Esophagus squamous epithelium (tissue), 5 donors: ENCODE measurements at places on chromosomes 1 and 21.

DNA sequence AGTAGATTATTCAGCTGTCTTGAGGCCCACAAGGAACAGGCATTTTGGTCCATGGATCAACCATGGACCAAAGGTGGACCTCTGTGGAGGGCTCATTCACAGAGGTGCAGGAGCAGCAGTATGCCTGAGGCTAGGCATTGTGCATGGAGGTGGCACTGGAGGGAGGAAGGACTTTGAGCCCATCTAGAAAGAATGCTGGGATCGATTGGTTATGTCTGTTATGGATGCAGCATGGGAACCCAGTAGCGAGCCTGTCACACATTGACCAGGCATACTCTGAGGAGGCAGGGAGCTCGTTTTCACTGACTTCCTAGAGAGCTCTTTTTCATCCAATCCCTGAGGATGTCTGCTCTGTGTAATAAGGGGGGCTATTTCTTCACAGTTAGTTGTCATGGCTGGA is 75.5 kb downstream of the KCNN3 start:
- DNase-seq = no peak

GRCh38 chr21:38219049-38219628 is 37.7 kb upstream of the KCNJ15 start:
- DNase-seq = no peak

DNA sequence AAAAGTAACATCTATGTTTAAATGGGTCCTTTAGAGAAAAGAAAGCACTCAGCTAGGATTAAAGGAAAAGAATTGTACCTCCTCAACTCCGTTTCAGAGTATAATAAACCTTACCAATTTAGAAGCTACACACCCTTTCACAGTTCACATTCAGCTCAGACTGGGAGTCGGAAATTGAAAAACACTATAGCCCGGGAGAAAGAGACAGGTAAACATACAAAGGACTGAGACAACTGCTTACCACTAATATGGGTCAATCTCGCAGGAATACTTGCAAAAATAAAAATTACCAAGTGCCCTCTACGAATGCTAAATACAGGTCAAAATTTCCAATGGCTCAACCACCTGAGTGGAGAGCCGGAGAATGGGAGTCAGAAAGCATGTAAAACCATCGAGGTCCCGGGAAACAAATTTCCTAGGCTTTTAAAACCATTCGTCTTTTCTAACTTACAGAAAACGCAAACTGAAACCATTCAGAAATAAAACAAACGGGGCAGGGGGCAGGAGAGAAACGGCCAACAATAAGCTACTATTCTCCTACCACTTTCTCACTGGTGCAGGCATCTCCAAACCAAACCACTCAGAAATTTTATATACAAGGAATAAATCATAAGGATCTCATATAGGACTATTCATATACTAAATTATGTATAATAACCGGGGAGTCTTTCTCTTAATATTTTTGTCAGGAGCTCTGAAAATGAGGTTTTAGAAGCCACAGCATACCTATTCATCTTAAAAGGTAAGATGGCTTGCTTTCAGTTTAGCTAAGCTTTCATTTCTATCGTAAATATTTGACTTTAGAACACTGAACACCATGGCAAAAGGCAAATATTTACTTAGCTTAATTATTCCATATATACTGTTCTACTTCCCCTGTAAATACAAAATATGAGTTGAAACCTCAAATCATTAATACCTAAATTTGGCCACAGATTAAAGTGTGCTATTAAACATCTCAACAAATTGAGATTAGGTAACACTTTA is 136.5 kb downstream of the RERE start:
- DNase-seq = no peak

DNA sequence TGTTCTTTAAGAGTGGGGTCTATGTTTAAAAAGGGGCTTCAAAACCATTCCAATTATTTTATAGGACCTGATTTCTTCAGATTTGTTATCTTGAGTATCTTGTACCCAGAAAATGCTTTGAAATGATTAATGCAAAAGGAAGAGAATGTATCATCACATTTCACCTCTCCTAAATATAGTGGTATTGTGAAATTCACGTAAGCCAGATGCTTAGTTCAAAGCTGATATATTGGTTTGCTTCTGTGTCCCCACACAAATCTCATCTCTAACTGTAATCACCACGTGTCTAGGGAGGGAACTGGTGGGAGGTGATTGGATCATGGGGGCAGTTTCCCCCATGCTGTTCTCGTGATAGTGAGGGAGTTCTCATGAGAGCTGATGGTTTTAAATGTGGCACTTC is 8.5 kb downstream of the SOAT1 start:
- no peak for DNase-seq

DNA sequence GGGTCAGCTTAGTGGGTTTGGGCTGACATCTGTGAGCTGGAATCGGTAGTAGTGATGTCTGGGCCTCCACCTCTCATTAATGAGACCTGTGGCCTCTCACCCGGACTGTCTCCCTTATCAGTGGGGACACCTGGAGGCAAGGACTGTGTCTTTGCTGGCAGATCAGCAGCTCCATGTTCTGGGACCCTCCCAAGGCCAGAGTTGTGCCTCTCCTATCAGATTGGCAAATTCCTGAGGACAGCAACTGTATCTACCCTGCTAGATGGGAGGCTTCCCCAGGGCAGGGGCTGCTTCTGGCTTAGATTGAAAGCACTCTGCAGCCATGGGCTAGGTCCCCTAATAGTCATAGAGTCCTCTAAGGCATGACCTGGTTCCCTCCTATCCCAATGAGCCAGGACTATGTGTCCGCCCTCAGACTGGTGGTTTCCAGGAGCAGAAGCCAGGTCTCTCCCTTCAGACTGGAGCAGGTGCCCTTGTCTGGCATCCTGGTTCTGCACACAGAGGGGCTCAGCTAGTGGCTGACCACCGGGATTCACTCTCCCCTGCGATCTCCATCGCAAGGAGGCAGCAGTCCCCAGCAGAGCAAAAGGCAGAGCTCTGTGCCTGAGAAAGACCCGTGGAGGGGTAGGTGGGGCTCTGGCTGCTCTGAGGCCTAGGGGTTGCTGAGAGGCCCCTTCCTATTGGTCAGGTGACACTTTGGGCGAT is 5.8 kb downstream of the DRAXIN start:
- no peak for DNase-seq

GRCh38 chr1:205604825-205605505 is 26.8 kb downstream of the ELK4 start:
- no peak for DNase-seq

GRCh38 chr21:38933731-38934130 is 128.0 kb downstream of the ETS2 start:
- no peak for DNase-seq

- DNase-seq = no peak
These were observed 118.3 kb downstream of the GALNT2 start for GRCh38 chr1:230185076-230186001.

DNA sequence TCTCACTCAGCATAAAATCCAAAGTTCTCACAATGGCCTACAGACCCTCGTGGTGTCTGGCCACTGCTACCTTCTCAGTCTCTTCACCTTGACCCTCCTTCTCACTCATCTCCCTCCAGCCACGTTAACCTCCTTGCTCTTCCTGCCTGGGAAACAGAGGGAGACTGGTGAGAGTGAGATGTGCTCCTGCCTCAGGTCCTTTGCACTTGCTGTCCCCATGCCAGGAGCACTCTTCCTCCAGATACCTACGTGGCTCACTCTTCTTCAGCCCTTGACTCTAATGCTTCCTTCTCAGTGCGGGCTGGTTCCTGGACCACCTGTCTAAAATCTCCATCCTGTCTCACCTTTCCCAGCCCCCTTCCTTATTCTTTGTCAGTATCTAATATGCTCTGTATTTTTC is 24.7 kb downstream of the TRIM62 start:
- no peak for DNase-seq

- DNase-seq = no peak
These were observed 58.8 kb downstream of the TOMM20 start for GRCh38 chr1:235069577-235070563.

DNA sequence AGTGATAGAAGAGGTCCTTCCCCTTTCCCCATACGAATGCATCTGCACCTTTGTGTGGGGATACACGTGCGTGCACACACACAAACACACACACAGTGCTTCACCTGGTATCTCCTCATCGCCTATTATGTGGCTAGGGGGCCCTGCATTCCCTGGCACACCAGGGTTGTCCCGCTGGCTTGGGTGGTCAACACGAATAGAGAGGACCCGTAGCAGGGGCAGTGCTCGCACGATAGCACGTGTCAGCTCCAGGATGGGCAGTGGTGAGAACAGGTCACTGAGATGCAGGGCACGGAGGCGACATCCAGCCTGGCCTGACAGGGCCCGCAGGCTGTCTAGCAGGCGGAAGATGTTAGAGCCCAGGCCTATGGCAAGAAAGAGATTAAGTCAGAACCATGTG is 22.4 kb downstream of the LRRC41 start:
- no peak for DNase-seq

GRCh38 chr1:178594133-178594532 is 81.2 kb downstream of the TEX35 start:
- DNase-seq = no peak

DNA sequence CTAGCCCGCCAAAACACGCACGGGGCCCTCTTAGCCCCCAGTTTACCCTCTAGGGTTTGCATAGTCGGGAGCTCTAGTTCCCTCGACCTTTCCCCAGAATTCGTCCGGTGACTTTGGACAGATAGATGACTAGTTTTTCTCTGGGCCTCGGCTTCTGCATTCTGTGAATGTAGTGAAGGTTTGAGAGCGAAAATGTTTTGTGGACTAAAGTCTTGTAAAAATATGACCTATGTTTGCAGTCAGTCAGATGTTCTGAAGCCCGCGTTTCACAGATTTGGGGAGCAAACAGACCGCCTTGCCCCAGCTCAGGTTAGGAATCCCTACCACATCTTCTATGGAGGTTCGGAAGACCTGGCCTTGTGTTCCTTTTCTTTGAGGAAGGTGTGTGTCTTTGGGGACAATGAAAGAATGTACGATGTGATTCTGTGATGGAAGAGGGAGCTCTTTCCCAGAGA is 401 bp downstream of the UQCRH start:
- DNase-seq = no peak

DNA sequence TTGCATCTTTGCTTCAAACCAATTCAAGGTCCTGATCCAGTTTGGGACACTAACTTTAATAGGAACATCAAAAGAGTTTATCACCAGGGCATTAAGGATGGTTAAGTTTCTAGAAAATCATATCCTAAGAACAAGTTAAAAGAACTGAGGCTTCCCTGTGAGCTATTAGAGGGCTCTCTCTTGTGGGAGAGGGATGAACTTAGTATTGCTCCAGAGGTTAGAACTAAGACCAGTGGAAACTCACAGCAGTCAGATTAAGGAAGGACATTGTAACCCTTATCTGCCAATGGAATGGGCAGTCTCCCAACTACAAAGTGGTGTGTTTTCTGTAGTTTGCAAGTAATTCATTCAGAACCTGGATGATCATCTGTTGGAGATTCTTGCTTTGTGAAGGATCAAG is 36.8 kb downstream of the UBE2U start:
- no peak for DNase-seq

GRCh38 chr1:11985851-11986250 is 5.6 kb downstream of the MFN2 start:
- no peak for DNase-seq

DNA sequence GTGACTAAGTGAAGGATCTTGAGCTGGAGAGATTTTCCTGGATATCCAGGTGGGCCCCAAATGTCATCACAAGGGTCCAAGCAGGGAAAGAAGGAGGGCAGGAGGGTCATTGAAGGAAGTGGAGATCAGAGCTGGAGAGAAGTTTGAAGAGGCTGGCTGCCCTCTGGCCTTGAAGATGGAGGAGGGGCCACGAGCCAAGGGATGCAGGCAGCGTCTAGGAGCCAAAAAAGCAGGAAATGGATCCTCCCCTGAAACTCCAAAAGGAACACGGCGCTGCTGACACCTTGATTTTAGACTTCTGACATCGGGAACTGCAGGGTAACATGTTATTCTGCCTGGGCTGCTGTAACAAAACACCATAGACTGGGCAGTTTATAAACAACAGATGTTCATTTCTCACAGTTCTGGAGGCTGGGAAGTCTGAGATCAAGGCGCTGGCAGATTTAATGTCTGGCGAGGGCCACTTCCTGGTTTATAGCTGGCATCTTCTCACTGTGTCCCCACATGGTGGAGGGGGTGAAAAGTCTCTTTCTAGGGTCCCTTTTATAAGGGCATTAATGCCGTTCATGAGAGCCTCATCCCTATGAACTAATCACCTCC is 28.8 kb upstream of the ZBTB21 start:
- no peak for DNase-seq

GRCh38 chr1:184891440-184891839 is 82.9 kb downstream of the NIBAN1 start:
- DNase-seq = no peak

GRCh38 chr1:201001962-201002361 is 21.6 kb downstream of the KIF21B start:
- DNase-seq = no peak

DNA sequence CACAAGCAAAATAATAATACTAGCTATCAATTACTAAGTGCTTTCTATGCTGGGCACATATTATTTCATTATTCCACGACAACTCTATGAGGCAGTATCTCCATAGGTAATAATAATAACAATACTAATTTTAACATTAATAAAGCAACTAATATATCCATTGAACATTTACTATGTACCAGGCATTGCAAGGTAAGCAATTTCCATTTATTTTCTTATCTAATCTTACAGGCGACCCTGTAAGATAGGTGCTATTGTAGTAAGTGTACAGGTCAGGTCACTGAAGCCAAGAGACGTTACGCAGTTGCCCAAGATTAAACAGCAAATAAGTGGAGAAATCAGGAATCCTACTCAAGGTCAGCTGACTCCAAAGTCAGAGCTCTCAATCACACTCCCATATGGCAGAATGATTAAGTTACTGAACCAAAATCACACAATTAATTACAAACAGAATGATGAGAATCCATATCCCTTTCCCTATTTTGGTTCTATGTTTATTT is 198.4 kb downstream of the SLC45A1 start:
- no peak for DNase-seq

- no peak for DNase-seq
These were observed 31.8 kb downstream of the CLEC20A start for GRCh38 chr1:178465011-178465410.

DNA sequence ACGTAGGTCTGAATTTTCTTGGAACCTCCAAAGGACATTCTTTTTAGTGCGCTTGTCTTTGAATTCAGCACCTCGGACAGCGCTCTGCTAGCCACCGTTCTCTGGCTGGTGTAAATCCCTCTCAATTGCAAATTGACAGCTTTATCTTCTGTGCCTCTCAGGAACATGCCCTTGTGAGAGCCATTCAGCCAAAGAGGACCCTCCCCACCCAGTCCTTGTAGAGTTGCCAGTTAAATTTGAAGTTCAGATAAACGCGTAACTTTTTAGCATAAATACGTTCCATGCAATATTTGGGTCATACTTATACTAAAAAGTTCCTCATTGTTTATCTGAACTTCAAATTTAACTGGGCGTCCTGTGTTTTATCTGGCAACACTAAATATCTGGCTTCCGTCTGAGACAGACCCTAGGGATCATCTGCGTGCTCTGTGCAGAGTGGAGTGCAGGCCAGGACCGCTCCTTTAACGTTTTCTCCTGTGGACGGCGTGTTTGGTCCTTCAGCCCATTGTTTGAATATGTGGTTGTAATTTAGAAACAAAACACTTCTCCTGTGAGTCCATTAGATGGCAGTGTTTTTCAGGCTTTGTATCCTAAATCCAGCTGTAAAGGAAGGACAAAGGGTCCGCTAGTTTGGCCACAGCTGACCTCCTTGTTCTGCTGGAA is 7.0 kb downstream of the KCNAB2 start:
- DNase-seq = no peak

GRCh38 chr1:183379951-183380350 is 38.2 kb downstream of the NMNAT2 start:
- no peak for DNase-seq
